ENCODE measurements at places on chromosomes 5 and 9.

GRCh38 chr5:180498378-180498777 lies 4.2 kb downstream of the CNOT6 start:
- no peak for DNase-seq

DNA sequence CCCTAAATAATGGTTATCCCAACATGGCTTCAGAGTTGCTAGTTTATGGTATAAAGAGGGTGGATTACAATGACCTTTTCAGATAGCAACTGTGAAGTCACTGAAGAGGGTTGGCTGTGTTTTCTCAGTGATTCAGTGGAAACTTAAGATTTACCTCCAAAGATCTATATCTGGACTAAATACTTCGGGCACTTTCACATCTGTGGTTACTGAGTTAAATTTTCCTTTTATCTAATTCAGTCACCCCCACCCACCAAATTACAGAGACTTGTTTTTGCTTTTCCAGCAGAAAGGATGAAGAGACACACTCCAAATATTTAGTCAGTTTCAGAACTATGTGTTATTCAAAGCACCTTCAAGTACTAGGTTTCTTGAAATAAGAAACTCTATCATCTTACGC lies 573.2 kb downstream of the CCDC171 start:
- DNase-seq: no peak

- no peak for DNase-seq
Observed at GRCh38 chr9:125700791-125701190, 6.2 kb downstream of the MAPKAP1 start.

DNA sequence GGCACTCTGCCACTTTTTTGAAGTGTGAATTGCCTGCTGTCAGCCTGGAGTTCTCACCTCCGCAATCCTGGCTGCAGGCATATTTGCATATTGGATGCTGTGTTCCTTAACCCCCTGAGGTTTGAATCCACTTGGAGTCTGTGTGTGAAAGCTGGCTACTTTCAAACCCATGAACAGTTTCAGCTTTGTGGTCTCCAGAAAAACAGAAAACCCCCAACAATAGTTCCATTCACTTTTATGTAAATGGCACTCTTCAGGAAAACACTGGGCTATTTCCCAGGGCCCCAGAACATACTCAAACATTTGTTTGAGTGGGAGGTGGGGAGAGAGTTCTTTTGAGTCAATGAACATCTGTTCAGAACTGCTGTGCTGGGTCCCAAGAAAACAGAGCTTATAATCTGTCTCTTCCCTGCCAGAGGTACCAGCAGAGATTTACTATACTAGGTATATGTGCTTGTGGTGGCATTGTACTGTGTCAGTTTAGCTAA lies 5.0 kb downstream of the NUDT2 start:
- no peak for DNase-seq

- DNase-seq: no peak
Observed at GRCh38 chr5:98076501-98076900, 697.0 kb upstream of the RGMB start.

- no peak for DNase-seq
Observed at GRCh38 chr5:143078971-143079370, 308.8 kb downstream of the ARHGAP26 start.

GRCh38 chr5:141298376-141298775 lies 5.5 kb downstream of the SLC25A2 start:
- no peak for DNase-seq
